ENCODE measurements at places on chromosomes 6 and 20.

DNA sequence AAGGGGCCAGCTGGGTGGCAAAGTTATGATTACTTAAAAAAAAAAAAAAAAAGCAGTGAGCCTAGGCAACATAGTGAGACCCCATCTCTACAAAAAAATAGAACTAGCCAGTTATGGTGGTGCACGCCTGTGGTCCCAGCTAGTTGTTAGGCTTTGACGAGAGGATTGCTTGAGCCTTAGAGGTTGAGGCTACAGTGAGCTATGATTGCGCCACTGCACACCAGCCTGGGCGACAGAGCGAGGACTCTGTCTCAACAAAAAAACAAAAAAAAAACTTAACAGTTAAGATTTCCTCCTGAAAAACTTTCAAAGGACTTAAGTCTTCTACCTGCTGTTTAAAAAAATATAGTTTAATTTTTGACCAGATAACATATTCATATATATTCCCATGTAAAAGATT lies 2.4 kb downstream of the GTSF1L start:
- DNase-seq, result no peak

GRCh38 chr6:148507774-148508173 lies 165.1 kb downstream of the SASH1 start:
- no peak for DNase-seq

GRCh38 chr20:34530342-34530741 lies 14.1 kb downstream of the DYNLRB1 start:
- DNase-seq, result no peak

GRCh38 chr6:163459007-163459406 lies 44.5 kb downstream of the QKI start:
- no peak for DNase-seq

DNA sequence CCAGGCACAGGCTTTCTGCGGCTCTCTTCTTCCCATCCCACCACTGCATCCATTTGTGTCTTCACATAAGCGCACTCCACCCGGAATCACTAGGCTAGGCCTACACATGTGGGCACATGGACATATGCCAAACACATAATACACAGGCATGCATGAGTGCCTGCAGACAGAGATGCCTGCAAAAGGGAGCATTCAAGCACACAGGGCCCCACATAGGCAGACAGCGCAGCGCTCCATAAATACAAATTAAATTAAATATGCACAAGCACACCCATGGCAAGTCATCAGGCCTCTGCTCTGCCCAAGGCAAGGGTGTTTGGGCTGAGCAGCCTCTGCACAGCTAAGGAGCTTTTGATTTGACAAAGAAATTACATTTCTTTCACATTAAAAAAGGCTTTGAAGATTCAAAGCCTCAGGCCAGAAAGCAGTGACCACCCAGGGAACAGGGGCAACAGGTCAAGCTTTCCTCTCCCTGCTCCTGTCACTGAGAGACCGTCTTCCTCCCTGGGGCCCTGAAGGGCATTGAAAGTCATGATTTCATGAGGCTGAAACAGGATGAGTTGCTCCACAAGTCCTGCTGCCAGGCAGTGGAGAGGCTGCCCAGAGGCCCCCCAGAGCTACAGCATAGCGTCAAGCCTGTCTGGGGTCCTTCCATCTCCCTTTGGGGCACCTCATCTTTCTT lies 134.2 kb upstream of the LRFN2 start:
- no peak for DNase-seq

DNA sequence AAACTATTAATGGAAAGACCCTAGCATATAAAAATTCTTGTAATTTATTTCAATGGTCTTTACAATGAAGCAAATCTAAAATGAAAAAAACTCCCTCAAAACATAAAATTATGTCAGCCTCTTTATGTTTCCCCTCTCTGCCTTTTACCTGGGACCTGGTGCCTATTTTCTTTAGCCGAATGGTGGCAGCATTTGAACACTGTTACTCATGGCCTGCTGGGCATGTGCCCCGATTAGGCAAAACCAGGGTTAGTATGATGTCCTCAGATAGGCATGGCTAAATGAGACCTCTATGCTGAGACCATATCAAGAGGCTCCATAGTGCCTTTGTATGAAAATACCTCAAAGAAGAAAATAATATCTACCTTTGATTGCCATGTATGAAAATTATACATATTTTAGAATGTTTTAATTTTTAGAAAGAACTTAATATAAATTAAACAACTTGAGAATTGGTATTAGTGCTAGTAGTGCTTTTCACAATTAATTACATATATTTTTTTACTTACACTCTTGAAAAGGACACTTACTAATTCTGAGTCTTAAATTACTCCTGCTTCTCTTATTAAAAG lies 22.5 kb upstream of the C6orf58 start:
- DNase-seq, result no peak

GRCh38 chr20:3929713-3930060 lies 40.5 kb downstream of the PANK2 start:
- no peak for DNase-seq

GRCh38 chr6:10429638-10430427 lies 15.0 kb upstream of the TFAP2A start:
- DNase-seq, result no peak

Measured in uterus (tissue), 4 donors.